ENCODE measurements at places on chromosomes 4 and X.

GRCh38 chrX:16765594-16765993 lies 20.7 kb upstream of the TXLNG start:
- DNase-seq, result no peak

GRCh38 chr4:152422817-152423320 lies 113.0 kb downstream of the FBXW7 start:
- no peak for DNase-seq

DNA sequence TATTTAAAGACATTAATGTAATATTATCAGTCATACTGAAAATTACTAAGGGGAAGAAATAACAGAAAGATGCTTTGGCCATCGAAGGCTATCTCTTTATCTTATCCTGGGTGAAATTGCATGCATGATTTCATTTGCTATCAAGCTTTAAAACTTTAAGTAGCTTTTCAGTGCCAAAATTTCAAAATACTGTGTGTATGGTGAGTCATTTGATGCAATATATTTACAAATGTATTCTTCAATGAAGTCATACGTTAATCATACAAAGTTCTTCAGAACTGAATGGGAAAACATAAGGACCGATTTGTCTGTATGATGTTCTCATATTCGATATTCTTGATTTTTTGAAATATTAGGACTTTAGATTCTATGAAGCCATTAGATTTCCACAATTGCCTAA lies 1295.8 kb upstream of the AGA start:
- no peak for DNase-seq

DNA sequence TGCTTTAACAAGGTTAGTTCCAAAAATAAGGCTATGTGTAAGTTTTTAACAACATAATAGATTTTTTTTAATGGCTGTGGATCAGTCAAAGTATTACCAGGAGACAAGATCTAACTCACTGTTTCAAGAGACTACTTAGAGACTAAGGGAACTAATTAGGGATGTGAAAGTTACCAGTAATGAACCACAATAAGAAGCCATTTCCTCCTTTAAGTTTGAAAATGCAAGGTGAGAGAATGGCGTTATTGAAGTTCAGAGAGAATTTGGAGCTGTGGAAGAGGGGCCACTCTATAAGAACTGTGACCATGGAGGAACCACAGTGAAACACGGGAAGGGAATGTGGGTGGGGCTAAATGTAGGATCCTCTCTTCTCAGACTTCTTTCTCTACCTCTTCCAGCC lies 624.2 kb downstream of the GLUD2 start:
- no peak for DNase-seq

GRCh38 chrX:15549189-15550012 lies 48.8 kb downstream of the BMX start:
- no peak for DNase-seq

DNA sequence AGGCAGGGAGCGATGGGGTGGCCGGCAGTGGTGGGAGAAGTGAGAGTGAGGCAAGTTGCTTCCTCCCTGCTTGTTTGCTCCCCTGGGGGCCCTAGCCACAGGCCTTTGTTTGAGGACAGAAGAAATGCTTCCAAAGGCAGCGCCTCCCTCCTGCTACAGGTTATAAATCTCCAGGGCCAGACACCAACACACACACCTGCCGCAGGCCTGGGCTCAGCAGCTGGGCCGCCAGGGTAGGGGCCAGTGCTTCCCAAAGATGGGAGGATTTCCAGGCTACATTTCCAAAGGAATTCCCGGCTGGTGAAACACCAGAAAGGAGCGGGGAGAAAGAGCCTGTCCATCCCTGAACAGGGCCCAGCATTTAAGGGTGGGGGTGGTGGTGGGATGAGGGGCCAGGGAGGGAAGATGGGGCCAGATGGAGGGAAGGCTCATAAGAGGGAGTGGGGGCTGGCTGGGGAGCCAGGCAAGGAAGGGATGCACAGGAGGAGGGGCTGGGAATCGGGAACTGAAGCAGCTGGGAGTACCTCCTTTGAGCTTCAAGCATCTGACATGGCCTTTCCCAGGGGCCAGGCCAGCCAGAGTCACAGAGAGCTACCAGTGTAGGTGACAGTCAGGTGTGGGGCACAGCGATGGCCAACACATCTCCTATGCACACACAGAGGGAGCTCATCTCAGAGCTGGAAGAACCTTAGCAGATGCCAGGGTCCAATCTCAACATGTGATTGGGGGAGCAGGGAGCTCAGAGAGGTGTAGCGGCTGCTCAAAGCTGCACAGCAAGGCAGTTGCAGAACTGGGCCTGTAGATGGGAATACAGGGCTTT lies 143.9 kb downstream of the PJA1 start:
- no peak for DNase-seq
